Endothelial cell (in vitro differentiated cells): ENCODE measurements at places on chromosomes 12 and 14.

DNA sequence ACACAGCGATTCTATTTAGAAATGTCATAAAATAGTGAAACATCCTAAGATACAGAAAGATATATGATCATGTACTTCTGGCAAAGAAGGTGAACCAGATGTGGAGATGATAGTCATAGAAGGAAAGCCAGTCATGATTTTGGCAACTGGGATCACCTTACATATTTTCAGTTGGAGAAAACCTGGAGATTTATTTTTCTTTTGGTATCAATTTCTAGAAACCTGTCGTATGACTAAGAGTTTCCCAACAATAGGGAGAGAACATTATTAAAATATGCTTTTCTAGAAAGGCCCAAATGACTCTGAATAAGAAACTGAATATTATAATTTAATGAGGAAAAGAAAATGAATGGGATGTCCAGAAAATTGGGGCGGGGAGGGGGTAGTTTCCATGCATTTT is 396.4 kb downstream of the ZFP36L1 start:
- no peak for DNase-seq

DNA sequence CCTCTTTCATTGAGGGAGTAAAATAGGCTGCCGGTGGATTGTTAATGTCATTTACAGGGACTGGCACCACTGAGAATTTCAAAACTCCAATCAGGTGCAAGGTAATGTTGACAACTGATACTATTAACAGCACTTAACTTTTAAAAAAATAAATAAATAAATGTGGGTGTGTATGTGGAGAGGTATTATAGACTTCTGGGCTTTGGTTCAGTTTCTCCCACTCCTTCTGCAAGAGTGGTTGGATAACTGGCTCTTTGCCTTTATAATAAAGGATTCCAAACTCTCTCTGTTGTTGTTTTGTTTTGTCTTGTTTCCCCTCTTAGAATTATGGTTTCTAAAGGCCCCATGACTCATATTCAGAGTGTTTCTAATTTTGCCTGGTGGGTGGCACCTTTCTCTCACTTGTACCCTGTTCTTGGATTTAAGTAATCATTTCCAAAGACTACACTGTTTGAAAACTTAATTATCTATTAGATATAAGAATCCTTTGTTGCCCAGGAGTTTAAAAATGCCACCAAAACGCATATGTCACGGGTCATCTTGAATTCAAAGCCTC is 151.6 kb upstream of the ARID2 start:
- no peak for DNase-seq

DNA sequence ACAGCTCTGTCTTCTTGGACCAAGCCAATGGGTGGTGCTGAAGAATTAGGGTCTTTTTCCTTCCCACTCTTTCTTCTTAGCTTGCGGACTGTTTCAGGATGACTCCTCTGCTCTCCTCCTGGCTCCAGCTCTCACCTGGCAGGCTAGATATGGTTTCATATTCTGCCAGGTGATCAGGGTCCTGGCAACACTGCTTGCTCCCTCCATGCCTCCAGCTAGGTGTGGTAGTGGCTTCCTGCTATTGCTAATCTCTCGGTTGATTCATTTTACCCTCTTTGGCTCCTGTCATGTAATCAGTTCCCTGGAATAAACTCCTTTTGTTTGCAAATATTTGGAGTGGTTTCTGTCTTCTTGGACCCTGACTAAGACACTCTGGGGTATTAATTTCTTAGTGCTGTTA is 4.3 kb upstream of the GZMH start:
- DNase-seq: no peak

DNA sequence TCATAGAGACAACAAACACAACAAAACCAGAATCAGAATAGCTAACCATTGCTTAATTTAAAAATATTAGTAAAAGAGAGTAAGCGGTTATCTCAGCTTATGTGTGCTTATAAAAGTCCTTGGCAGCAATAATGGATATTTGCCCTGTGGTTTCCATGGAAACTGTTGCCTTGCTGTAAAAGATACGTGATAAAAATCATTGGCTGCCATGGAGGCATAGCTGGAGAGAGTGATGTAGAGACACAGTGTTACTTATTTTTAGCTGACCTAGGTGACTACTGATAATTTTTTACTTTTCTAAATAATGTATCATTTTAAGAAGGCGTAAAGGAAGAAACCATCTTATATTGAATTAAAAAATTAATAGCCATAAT is 92.9 kb downstream of the ERC1 start:
- no peak for DNase-seq

DNA sequence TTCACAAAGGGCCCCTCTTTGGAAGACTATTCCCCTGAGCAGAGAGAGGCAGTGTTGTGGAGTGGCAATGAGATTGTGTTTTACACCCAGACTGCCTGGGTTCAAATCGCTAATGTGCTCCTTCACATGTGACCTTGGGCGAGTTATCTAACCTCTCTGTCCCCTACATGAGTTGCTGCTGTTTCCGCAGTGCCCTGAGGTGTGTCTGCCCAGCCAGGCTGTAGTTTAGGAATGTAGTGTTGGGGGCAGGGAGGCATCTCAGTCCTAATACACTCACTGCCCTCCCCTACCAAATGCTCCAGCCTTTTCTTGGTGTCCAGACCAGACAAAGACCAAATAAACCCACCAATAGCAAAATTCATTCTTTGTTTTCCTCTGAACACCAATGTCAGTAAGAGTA is 78.6 kb downstream of the SLC24A4 start:
- DNase-seq: no peak

DNA sequence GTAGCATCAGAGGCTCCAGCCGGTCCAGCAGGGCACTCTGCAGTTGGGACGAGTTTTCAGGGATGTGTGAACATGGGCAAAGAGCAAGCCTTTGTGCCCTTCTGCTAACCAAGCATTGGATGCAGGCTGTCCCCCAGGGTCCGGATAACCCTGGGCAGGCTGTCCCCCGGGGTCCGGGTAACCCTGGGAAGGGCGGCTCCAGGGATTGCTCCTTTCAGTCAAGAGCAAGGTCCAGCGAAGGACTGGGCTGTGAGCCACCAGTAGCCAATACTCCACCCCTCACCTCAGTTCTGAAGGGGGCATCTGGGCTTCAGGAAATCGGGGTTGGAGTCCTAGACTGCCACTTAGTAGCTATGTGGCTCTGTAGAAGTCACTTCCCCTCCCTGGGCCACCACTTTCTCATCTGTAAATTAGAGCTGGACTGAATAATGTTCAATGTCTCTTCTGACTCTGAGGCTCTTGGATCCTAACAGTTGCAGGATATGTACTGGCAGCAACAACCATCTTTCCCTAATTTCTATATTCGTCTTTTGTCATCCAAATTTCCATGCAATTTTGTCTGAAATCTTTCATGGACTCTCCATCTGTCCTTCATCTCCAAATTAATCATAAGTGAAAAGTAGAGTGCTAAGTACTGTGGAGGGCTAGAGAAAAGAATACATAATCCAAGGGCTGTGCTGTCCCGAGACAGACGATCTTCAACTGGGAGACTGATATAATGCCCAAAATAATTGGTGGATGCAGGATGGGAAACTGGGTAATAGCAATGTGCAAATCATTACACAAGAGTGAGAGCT is 137.4 kb upstream of the NTF3 start:
- no peak for DNase-seq

GRCh38 chr14:70595443-70596185 is 4.8 kb downstream of the MED6 start:
- DNase-seq: no peak

DNA sequence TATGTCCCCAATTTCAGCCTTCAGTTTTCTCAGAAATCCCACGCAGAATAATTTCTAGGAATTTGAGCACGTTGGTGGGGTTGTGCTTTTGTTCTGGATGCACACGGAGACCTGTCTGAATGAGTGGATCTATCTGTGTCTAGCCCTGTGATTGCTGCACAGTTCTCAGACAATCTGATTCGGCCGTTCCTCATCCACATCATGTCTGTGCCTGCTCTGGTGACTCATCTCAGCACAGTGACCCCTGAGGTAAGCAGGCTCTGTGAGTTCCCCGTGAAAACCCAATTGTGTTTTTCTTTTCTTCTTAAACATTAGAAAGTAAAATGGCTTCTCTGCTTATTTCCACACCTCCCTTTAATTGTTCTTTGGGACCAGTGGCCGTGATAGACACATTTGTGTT is 20.2 kb downstream of the UBE3B start:
- no peak for DNase-seq

DNA sequence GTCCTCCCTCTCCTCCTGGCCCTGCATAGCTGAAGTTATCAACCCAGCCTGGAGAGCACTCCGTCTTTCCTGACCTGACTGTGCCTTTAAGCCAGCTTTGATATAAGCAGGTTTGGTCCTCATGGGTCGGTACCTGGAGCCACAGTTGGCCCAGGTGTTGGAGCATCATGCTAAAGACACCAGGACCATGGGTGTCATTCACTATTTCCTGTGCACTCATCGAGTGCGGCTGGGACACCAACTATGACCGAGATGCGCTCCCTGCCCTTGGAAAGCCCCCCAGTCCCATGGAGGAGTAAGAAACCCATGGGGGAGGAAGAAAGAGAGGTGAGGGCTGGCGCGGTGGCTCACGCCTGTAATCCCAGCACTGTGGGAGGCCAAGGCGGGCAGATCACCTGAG is 78.9 kb upstream of the CCND2 start:
- DNase-seq: no peak

GRCh38 chr14:64789696-64790095 is 85.5 kb downstream of the PLEKHG3 start:
- no peak for DNase-seq

GRCh38 chr12:121278169-121279070 is 18.1 kb downstream of the CAMKK2 start:
- no peak for DNase-seq

DNA sequence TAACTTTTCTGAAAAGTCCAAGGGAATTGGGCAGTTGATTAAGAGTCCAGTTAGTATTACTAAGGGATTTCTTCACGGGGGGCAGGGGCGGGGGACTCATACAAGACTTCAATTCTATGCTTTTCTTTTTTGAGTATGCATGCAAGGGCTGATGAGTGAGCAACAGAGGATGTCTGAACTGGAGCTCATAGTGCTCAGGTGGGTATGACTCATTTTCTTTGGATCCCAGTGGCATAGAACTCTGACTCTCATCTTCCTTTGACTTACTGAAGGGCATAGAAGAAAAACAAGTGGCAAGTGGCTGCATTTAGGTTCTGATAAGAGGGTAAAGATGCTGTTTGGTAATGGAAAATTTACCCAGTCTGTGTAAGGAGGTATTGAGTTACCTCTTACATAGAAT is 749.2 kb downstream of the NOVA1 start:
- no peak for DNase-seq

GRCh38 chr12:128755566-128755965 is 68.2 kb downstream of the SLC15A4 start:
- DNase-seq: no peak

- no peak for DNase-seq
These were observed 15.7 kb downstream of the VPS37B start for GRCh38 chr12:122880155-122880667.

DNA sequence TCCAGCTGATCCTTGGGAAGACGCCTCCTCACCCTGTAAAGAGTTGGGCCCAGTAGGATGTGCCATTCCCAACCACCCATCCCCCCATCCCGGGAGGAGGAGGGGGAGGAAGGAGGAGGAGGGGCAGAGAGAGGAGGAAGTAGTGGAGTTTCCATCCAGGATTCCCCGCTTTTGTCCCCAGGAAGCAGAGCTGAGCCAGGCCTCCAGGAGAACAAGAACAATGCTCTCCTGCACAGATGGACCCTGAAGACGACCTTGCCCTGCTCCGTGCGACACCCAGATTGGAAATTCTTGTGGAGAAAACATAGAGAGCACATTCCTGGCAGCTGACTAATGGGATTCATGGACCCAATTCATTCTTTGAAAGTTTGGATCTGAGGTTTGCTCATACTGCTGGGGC is 132.3 kb upstream of the CRY1 start:
- DNase-seq: peak; percentile 41

DNA sequence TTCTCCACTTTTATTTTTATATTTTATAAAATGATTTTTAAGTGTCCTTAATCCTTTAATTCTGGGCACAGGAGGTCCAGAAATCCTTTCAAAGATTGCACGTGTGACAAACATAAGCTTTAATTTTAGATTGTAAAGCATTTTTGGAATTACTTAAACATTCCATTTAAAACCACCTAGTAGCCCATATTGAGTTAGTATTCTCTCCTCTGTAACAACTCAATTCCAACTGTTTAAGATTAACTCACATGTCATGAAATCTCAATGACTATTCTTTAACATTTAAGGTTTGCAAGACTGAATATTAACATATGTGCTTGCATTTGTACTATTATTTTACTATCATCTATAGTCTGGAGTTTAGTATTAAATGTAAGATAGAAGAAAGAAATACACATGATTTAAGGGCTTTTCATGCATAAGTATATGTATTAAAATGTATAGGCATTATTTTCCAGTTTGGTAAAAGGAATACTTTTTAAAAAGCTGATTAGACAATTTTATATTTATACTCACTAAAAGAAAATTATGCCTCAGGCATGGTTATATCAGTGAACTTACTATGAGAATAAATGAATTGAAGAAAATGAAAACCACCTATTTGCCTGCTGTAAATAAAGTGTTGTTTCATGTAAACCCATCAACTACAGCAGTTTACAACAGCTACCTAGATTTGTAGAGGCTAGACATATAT is 776.9 kb downstream of the SLC6A15 start:
- no peak for DNase-seq
